ENCODE measurements at places on chromosomes 13 and 19.

- DNase-seq = no peak
Observed at GRCh38 chr13:48831248-48831647, 144.5 kb upstream of the FNDC3A start.

GRCh38 chr19:17965370-17966128 lies 1.4 kb upstream of the KCNN1 start:
- no peak for DNase-seq

DNA sequence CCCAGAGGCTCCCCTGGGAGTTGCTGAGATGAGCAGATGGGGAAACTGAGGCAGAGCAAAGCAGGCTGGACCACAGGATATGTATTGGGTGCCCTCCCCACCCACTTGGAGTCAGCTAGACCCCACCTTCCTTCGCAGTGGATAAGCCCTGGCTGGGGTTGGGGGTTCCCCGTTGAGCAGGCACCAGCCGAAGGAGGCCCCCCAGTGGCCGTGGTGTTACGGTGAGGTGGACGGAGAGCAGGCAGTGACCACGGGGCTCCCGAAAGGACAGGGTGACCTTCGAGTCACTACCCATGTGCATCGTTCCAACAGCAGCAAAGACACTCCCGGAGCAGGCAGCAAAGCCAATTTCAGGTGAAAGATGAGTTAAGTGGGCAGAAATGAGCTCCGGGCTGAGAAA lies 62.4 kb upstream of the ADGRE5 start:
- no peak for DNase-seq

- DNase-seq = no peak
Observed at GRCh38 chr13:21785990-21786389, 115.1 kb downstream of the FGF9 start.

DNA sequence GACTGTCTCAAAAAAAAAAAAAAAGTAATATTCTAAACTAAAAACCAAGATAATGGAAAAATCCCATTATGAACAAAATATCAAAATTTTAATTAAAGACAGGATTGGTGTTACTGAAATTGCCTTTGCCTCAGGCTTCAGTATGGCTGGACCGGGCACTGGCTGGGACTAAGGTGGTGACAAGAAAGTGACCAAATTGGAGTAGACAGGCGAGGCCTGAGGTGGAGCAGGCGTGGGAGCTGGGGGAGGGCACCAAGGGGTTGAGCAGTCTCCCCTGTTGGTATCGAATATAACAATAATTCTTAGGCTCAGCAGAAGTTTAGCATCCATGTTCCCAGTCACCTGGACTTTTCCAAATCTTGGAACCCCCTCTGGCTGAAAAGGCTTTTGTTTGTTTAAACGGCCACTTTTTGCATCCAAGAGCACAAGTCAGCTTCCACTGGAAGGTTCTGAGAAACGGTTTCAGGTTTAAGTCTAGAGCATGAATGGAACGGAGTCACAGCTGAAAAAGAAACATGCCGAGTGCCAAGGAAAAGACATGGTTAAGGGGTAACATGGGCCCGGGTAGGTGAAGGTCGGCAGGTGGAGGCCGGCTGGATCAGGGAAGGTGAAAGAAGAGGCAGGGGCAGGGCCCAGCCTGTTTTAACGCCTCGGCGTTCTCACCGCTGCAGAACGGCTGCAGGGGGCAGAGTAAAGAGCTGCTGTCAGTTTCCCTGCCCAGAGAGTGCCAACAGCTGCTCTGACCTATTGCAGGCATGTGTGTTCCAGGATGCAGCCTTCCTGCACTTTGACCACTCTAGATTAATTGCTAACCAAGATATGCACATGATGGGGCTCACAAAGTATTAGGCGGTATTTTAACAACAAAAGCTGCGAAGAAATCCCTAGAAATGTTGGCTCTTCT lies 104.4 kb downstream of the TM9SF2 start:
- no peak for DNase-seq

DNA sequence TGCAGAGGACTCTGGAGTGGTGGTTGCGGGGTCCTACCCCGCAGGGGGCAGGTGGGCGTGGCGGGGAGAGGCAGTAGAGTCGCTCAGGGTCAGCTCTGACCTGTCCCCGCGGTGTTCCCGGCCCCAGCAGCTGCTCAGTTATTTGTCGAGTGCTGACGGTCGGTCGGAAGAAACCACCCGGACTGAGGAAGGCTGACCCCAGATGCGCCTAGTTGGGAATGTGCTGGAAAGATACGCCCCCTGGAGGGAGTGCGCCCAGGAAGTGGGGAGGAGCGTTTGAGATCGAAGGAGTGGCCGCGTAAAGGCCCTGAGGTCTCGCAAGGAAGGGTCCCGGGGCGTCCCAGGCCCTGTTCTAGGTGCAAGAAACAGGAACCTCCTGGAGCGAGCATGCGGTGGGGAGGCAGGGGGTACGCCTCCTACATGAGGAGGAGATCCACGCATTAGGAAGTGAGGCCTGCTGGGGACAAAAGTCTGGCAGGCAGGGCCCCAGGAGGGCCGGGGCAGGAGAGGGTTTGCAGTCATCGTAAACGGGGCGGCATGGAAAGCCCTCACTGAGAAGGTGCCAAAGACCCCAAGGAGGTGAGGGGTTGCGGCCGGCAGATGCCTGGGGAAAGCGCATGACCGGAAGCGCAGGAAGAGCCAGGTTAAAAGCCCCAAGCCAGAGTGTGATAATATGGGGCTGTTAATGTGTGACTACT lies 9.2 kb downstream of the CCDC8 start:
- no peak for DNase-seq

DNA sequence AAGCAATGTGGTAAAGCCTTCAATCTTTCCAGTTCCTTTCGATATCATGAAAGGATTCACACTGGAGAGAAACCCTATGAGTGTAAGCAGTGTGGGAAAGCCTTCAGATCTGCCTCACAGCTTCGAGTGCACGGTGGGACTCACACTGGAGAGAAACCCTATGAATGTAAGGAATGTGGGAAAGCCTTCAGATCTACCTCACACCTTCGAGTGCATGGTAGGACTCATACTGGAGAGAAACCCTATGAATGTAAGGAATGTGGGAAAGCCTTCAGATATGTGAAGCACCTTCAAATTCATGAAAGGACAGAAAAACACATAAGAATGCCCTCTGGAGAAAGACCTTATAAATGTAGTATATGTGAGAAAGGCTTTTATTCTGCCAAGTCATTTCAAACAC lies 15.6 kb upstream of the ZNF763 start:
- no peak for DNase-seq

GRCh38 chr19:3855320-3855719 lies 13.5 kb downstream of the ZFR2 start:
- no peak for DNase-seq

DNA sequence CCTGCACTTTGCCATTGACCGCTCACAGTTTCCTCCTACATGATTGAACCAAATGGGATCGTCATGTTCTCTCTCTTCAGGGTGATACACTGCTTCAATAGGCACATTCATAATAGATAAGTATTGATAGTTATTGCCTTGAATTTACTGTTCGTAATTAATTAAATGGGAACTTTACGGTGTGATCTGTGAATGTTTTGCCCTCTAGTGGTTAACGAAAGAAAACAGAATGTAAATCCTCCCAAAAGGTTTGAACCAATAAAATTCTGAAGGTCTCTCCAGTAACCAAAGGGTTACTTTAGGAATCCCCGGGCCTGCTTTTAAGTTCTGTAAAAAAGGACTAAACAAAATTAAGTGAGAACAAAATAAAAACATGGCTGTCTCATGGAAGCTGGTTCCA lies 389.3 kb downstream of the DACH1 start:
- DNase-seq = no peak

- no peak for DNase-seq
Observed at GRCh38 chr19:42601811-42602443, 7.2 kb upstream of the CEACAM8 start.

DNA sequence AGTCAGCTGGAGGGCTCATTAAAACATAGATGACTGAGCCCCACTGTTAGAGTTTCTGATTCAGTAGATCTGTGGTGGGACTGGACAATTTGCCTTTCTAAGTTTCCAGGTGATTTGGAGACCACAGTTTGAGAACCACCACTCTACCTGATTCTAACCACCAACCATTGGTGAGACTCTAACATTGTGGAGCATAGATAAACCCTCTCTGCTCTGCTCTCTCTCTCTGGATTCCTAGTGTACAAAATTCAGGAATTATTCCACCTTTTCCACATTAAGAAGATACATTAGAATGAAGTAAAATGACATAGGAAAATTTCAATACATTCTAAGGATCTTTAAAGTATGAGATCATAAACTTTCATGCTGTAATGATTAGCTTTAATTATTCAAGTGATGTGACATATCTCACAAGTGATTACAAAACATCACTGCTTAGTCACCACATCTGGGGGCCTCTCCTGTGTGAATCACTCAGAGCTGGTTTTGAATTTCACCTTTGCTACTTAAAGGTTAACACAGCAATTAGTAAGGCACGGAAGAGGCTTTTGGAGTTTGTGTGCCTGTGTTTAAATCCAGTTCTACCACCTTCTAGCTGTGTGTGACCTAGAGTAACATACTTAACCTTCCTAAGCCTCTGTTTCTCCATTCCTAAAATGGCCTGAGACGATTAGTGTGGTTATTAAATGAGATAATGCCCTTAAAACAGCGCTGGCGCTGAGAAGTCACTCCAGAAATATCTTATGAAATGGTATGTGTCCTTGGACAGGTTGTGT lies 78.5 kb upstream of the NBEA start:
- no peak for DNase-seq
